Urothelium cell line (cell line): ENCODE measurements at places on chromosomes 3 and 15.

DNA sequence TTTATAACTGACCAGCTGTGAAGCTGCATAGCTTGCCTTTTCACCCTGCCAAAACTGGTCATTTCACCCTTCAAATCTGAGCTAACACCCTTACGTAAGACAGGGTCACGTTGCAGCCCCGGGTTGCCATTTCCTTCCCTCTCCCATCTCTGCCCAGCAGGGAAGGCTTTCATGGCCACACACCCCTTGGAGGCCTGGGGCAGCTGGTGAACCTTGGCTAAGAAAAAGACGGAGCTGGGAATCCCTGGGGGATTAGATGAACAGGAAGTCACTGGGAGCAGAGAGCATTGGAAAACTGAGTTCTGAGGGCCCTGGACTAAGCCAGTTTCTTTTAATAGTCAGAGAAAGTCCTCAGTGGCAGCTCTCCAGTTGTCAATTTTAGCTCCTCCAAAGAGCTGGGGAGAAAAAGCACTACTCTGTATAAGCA, 67.8 kb downstream of the TTC23 start:
- DNase-seq: no peak

- no peak for DNase-seq
These were observed 43.3 kb upstream of the ZPLD1 start for GRCh38 chr3:102391491-102391890.

DNA sequence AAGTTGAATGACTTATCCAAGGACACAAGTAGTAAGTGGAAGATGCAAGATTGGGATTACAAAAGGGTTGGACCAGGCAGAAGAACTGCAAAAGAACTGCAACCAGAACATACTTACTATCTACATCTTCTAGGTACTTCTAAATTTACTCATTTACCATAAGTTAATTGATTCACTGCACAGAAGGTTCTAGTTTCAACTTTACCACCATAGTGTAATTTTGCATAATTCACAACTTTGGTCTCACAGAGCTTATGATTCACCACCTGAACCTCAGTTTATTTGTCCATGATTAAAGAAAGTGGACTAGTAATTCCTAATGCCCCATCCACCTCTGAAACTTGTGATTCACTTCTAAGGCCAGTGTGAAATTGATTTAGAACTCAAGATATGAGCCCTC, 236.8 kb upstream of the UBE2E2 start:
- no peak for DNase-seq

DNA sequence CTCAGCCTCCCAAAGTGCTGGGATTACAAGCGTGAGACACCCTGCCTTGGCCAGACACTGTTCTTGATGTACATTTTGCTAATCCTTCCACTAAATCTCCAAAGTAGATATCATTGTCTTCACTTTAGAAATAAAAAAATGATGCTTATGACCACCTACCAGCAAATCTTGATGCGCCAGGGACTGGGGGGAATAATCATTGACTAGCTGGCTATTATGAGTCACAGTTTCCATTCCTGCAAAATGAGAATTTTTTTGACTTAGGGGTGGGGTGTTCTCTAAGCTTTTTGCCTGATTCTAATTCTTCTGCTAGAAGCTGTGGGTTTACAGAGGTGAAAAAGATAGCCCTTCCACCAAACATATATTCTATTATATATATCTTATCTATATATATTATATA, 17.1 kb upstream of the RFC4 start:
- DNase-seq: no peak

- DNase-seq: no peak
These were observed 29.0 kb upstream of the FGD5 start for GRCh38 chr3:14789640-14790285.

GRCh38 chr15:56883088-56883487, 35.4 kb upstream of the TCF12 start:
- no peak for DNase-seq

GRCh38 chr3:106824856-106825255, 552.4 kb upstream of the CCDC54 start:
- DNase-seq: no peak

DNA sequence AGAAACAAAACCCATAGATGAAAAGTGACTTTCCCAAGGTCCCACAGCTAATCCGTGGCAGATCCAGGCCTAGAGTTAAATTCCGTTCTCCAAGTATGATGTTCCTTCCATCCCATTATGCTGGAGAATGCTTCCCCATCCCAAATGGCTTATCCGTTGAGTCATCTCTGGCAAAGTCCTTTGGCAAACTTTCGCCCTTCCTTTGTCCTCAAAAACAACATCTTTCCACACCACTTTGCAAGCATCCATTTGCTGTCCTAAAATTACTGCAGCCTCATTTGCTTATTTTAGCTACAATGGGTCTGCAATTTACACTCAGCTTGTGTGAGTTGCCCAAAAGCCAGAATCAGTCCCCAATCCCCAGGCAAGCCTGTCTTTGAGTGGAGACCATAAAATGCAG, 304.0 kb upstream of the TLE3 start:
- DNase-seq: no peak

GRCh38 chr15:89205991-89206585, 15.3 kb downstream of the RLBP1 start:
- DNase-seq: no peak

DNA sequence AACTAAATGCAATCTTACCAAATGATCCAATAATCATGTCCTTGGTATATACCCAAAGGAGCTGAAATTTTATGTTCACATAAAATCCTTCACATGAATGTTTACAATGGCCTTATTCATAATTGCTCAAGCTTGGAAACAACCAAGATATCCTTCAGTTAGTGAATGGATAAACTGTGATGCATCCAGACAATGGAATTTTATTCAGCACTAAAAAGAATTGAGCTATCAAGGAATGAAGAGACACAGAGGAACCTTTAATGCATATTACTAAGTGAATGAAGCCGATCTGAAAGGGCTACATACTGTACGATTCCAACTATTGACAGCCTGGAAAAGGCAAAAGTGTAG, 168.4 kb downstream of the PDE8A start:
- no peak for DNase-seq

- no peak for DNase-seq
These were observed 56.0 kb downstream of the TPRA1 start for GRCh38 chr3:127534564-127534963.
